ENCODE measurements at places on chromosomes 6 and 20.

DNA sequence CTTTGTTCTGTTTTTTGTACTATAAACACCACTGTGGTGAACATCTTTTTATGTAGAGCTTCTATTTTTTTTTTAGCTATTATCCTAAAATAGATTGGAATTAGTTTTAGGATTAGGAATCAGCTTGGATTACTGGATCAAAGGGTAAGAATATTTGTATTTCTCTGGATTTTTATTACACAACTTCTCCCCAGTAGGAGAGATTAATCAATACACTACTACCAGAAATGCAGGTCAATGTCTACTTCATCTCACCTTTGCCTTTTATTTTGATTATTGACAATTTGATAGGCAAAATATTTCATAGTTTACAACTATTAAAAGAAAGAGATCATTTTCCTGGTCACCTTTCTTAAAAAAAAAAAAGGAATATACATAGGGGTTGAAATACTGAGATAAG, 191.9 kb downstream of the TSHZ2 start:
- no peak for DNase-seq

DNA sequence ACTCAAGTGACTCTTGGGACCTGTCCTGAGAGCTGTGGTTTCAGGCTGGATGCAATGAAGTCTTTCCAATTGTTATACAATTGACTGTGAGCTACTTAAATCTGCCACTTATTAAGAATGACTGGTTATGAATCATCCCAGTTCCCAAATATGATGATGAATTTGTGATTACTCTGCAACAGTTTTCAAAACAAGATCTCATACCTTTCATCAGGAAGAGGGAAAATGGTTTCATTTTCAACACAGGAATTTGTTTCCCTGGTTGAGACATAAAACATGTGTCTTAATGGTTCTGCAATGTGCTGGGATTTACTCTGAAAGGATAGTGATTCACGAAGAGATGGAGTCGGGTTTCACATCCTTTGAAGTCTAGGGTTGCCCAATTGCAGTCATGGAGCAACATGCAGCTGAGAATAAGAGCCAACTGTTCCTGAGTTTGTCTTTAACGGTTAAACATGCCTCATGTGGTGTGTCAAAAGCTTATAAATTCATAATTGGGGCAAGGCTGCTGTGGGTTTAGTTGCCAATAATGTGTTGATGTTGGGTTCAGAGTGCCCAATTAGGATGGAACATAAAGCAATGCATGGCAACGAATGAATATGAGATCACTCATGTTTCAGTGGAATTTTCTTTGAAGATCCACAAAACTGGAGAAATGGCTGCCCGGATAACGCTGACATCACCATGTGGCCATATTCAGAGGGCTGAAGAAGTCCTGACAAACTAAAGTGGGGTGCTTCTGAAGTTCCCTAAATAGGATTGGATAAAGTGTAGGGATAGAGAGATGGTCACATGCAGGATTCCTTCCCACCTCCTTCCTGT, 41.0 kb downstream of the CYP24A1 start:
- no peak for DNase-seq

GRCh38 chr6:85058806-85059205, 294.4 kb upstream of the TBX18 start:
- no peak for DNase-seq

- DNase-seq = no peak
These were observed 312.4 kb downstream of the PHF3 start for GRCh38 chr6:63947792-63948529.

DNA sequence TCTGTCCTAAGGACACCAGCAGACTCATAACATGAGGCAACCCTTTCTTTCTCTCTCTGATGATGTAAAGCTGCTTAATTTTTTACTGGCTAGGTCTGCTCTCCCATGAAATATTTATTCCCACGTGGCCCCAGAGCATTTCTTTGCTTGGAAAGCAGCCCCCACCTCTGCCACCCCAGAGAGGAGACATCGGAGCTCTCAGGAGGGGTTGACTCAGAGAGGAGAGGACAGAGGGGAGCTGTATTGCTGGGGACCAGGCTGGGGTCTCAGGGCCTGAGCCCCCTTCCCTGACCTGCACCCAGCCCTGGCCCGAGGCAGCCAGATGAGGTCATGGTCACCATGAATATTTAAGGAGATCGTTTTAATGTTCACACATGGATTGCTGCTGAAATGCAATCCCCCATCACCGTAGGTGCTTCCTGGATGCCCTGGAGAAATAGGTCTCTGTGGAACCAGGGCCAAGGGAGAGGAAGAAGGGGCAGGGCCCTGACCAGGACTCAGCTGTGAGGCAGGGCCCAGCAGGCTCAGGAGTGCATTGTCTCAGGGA, 117.5 kb downstream of the DLL1 start:
- DNase-seq = peak; percentile 19

GRCh38 chr6:15849395-15849794, 186.6 kb upstream of the DTNBP1 start:
- DNase-seq = no peak

DNA sequence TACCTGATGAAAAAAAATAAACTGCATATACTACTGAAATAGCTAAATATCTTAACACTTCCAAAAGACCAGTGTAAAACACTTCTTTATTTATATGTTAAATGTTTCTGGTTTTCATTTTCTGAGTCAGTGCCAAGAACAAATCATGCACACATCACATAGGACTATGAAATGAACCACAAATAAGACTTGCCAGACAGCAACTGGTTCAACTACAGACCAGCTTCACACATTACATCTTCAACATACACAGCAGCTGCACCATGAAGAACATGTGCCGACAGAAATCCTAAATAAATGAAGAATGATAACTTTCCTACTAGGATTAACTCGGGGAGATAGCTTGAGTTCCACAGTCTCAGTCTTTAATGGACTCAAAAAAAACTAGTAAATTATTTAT, 168.3 kb upstream of the STXBP5 start:
- no peak for DNase-seq

- no peak for DNase-seq
These were observed 6.6 kb upstream of the BMP7 start for GRCh38 chr20:57272883-57273535.

- peak; percentile 41 for DNase-seq
These were observed 373.3 kb downstream of the CDKAL1 start for GRCh38 chr6:20907486-20908071.

DNA sequence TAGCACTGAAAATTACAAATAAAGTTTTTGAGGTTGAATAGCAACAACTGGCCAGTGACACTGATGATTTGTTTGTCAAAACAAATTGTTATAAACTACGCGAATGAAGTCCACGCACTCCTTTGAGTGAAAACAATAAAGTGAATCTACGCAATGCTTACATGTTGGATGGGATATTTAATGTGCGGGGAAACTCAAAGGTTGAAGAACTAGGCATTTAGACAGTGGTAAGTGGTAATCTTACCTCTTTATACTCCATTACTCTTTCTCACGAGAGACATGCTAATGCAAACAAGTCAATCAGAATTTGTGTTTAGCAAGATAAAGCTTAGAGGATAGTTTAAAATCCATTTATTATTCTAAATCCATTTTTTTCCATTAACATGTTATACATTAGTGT, 606.4 kb downstream of the KHDRBS2 start:
- no peak for DNase-seq

- no peak for DNase-seq
These were observed 114.7 kb upstream of the BACH2 start for GRCh38 chr6:90411292-90411781.

- DNase-seq = no peak
These were observed 9.1 kb upstream of the MDFI start for GRCh38 chr6:41629128-41629527.

DNA sequence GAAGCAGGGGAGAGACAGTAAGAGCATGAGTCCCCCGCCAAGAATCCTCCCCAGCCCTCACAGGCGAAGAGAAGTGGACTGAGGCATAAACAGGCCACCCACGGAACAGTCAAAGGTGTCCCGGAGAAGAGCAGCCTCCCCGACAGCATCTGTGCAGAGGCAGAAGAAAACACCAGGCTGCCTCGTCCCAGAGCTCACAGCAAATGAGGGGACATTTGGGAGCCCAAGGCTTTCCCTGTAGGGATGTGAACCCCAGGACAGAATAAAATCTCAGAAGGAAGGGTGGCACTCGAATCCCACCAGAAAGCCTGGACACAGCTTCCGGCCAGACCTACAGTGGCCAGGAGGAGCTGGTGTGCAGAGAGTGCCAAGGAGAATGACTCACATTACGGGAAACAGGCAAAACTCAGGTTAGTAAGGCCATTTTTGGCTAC, 90.4 kb downstream of the DLL1 start:
- peak; percentile 3 for DNase-seq

DNA sequence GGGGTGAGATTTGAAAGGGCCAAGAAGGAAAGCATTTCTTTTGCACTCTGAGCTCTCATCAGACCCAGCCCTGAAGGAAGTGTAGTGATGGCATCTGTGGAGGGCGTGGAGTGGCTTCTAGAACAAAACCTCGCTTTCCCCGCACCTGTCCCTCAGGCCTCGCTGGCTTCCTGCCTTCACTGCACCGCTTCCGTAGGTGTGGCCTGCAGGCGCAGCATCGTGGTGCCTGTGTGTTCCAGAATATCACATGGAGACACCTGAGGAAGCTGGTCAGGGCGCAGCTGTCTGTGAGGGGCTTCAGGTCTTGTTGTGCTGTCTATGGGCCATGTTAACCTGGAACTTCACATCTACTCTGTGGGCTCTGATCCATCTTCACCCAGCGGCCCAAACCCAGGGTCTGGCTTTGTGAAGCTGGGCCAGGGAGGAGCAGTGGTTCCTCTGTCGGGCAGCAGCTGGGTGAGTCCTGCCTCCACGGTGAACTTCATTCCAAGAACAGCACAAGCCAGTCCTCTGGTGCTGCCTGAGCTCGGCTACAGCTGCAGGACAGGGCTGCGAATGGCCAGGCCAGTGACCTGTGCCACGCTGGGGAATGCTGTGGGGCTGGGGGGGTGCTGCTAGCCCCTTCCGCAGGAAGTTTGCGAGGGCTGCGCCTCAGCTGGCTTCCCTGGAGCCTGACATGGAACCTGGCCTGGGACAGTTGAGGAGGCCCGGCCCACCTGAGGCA, 40.9 kb downstream of the DSTN start:
- peak; percentile 19 for DNase-seq

- no peak for DNase-seq
These were observed 551.9 kb downstream of the EYS start for GRCh38 chr6:65155083-65155482.

DNA sequence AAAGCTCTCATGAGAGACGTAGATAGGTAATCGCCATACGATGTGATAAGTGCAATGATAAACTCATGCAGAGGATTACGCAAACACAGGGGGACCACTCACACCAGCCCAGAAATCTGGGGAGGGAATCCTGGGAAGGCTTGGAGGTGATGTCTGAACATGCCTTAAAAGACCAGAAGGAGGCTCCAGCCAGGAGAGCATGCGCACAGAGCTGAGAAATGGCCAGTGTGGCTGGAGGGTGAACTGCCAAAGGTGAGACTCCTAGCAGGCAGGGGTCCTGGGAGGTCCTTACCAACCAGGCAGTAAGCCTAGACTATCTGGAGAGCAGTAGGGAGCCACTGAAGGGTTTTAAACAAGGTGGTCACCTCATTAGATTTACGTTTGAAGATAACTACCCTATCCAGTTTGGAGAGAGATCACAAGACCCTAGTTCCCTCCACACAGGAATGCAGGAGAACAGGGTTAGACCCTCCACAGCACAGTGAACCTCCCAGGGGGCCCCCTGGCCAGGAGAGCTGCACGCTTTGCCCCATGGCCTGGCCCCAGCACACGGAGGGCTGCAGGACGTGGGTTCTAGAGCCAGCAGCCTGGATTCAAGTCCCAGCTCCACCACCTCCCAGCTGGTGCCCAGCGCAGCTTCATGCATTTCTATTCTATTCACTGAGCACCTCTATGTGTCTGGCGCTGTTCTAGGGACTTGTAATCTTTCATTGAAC, 13.1 kb downstream of the MDFI start:
- DNase-seq = no peak

DNA sequence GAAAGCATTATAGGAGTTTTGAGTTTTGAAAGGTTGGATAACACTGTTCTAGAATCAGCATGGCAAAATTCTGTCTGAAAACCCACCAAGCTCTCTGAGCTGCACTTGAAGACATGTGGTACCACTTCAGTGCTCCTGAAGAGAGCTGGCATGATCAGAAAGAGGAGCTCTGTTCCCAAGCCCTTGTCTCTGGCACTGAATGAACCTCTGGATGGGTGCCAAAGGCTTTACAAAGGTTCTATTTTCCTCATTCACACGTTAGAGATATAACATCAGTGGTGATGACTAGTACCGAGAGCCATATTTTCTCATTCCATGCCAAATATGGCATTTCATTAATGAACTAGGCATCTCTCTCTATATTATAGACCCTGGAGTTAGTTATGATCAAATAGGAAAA, 301.8 kb upstream of the ID4 start:
- DNase-seq = no peak

DNA sequence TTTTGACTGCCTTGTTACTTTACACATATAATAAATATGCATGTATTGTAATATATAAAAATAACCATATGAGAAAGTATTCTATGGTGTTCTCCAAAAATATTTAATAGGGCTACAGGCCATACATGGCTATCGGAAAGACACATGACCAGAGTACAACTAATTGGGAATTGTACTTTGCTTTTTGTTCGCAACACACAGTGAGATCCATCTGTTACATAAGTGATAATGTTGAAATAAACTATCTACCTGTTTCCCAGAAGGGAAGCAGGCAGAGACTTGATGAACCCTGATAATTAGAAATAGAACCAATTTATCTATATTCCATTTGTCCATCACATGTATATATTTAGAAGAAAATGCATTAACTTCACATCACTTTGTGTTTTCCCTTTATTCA, 344.0 kb upstream of the PLCB4 start:
- no peak for DNase-seq

- no peak for DNase-seq
These were observed 45.4 kb upstream of the AIG1 start for GRCh38 chr6:143015300-143015706.

DNA sequence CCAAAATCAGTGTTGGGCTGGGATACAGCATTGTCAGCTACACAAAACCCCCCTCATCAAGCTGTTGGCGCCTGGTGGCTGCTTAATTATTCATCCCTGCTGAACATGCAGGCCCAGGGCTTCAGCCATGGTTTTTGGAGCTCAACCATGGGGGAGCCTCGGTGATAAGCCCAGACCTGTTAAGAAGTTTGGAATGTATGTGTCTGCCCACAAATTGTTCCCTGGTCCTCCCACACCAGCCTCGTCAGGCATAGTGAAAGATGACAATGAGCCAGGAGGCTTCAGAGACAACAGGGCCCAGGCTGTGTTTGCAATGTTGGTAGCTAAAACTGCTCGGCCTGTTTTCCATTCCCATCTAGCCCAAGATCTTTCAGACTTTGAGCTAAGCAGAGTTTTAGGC, 34.8 kb upstream of the SIRPA start:
- no peak for DNase-seq

- DNase-seq = no peak
These were observed 336.4 kb upstream of the BTBD3 start for GRCh38 chr20:11581271-11581670.

GRCh38 chr6:38346291-38347079, 293.2 kb downstream of the BTBD9 start:
- DNase-seq = no peak

GRCh38 chr6:167664678-167665660, 161.7 kb upstream of the AFDN start:
- DNase-seq = no peak

Data from D341Med (cell line).